Frontal cortex (tissue), 4 donors: ENCODE measurements at places on chromosomes 2 and 18.

GRCh38 chr2:195022508-195022830 is 634.6 kb upstream of the SLC39A10 start:
- DNase-seq, result no peak

DNA sequence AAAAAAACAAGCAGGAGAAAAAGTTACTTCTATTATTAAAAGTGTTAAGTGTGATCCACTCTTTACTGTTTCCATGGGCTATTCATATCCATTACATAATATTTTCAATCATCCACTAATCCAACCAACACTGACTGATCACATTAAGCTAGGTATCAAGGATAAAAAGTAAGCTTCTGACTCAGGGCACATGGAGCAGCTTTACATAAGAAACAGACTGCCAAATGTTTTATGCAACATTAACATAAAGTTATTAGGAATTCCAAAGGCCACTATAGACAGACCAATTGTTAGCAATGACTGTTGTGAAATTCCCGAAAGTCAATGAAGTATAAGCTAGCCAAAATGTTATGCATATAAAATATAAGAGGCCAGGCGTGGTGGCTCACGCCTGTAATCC is 277.6 kb downstream of the ZEB2 start:
- no peak for DNase-seq

GRCh38 chr2:205321231-205321630 is 361.1 kb upstream of the NRP2 start:
- DNase-seq, result no peak

GRCh38 chr2:143680885-143681405 is 551.7 kb downstream of the ARHGAP15 start:
- DNase-seq, result no peak

DNA sequence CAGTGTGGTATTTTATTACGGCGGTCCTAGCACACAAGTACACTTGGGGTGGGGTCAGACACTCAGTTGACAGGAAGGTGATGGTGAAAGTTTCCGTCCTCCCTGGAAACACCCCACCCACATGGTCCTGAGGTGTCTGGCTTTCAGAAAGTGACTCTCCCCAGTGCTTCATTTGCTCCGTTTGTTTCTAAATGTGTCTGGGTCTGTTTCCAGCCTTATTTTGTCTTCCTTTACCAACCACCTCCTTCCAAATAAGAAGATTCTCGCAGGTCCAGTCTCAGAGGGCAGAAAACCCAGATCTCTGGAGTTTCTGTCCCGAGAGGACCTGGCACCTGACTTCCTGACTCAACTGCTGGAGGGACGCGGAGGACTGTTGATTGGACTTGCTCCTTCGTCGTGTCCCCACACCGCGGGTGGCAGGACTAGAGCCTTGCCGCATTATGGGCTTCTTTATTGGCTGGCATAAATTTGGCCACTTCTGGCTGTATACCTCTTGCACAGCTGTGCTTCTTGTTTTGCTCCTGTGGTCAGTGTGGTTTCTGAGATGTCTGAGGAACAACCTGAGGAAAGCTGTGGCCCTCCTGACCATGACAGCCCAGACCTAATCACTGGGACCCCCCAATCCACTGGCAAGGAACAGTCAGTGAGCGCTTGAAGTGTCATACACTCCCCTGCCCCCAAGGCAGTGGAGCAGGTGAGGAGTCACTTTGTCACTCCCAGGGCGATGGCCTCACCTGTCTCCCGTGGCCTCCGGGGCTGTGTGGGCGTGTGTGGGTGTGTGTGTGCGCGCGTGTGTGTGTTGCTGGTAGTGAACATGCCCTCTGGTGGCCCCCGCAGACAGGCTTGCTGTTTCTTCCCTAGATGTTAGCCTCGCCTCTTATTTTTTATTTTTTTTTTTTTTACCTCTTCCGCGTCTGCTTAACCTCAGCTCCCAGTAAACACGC is 45.6 kb downstream of the MEX3C start:
- no peak for DNase-seq

GRCh38 chr18:25646971-25647370 is 295.0 kb upstream of the ZNF521 start:
- no peak for DNase-seq

GRCh38 chr18:53943326-53943860 is 281.1 kb downstream of the MBD2 start:
- no peak for DNase-seq

DNA sequence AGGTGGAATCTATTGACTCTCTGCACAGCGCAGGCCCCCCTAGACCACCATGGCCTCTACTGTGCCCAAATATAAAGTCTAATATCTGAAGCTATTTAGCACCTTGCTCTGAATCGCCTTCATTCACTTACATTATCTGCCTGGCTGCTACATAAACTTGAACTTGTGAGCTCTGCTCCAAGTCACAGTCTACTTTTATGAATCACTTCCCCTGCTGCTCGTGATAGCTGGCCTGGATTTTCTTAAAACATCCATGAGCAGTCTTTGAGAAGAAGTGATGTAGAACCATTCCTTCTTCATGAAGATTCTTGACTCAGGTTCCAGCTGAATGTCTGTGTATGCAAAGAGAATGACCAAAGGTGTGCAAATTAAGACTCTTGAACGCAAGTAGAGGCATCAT is 359.5 kb downstream of the RND3 start:
- DNase-seq, result no peak

DNA sequence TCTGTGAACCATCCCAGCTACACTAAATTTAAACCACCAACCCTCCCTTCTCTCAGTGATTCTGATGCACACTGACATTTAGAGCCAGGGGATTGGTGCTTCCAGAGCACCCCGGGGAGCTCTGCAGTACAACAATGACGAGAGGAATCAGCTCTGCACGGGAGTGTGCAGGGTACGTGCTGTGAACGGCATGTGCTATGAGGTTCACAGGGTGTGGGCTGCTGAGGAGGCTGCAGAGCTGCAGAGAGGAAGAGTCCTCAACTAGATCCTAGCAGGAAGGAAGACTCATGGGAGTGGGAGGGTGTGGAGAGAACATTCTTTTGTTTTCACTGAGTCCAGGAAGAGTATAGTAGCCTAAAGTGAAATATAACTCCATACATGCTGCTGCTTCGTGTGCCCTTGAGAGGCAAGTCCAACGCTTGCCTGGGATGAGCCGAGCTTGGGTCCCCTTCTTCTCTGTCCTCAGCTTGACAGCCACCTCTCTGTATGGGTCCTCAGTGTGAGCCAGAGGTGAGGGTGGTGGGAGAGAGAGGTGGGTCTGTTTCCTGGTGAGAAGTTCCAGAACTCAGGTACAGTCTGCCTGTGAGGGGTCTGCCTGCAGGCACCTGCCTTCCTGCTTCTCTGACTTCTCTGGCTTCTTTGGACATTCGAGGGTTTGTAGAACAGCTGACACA is 118.8 kb downstream of the CTIF start:
- DNase-seq, result no peak
